ENCODE measurements at places on chromosomes 11 and 22.

- DNase-seq, result no peak
Observed at GRCh38 chr11:106399624-106400023, 322.2 kb downstream of the AASDHPPT start.

- no peak for DNase-seq
Observed at GRCh38 chr11:73185680-73186293, 32.3 kb upstream of the P2RY2 start.

GRCh38 chr22:39956932-39957664, 3.1 kb upstream of the TMA7B start:
- no peak for DNase-seq

- no peak for DNase-seq
Observed at GRCh38 chr11:94650756-94651155, 83.6 kb downstream of the PIWIL4 start.

DNA sequence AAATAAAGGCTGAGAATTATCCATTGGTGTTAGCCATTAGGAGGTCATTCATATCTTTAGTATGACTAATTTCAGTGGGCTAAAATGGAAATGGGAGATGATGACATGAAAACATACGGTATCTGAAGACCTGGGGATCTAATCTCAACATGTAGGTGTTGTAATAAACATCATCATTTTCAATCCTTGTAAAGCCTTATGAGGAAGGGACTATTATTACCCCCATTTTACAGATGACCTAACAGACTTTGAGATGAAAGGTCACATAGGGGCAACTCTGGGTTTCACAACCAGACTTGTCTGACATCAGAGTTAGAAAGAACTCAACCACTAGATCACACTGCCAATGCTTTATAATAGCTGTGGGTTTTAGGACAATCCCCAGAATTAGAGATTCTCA, 34.8 kb upstream of the TMEM135 start:
- no peak for DNase-seq

DNA sequence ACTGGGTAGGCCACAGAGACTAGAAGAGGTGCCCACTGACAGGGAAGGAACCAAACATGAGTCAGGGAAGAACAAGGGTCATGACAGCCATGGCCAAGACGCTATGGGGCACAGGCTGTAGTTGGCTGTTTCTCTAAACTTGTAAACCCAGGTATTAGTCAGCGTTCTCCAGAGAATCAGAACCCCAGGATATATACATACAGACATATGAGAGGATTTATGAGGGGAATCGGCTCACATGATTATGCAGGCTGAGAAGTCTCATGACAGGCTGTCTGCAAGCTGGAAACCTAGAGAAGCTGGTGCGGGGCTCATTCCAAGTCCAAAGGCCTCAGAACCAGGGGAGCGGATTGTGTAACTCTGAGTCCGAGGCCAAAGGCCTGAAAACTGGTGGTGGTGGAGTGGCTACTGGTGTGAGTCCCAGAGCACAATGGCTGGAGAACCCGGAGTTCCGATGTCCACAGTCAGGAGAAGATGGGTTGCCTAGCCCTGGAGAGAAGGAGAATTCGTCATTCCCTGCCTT, 29.7 kb upstream of the CD81 start:
- DNase-seq, result no peak

Data from stimulated activated CD8-positive, alpha-beta memory T cell treated with anti-CD3 and anti-CD28 coated beads, Interleukin-12 subunit alpha, Interleukin-12 subunit beta, amount 100 ng/mL, for 4 hours (primary cell).